ENCODE measurements at places on chromosomes 1 and 21. TPM values are rescaled to one million over a fixed set of nuclear protein-coding genes. Genes with fewer than 3 reads are reported as not detected.

The LY9 gene
- not detected for total RNA-seq

The MCL1 gene
- 180 TPM for total RNA-seq

The MRPL55 gene
- 77.5 TPM for total RNA-seq

The NUAK2 gene
- 15.1 TPM for total RNA-seq

The OR10J5 gene
- not detected for total RNA-seq

The TNFRSF25 gene
- 34.3 TPM for total RNA-seq

The ITSN1 gene
- total RNA-seq: 37.7 TPM

The SERPINC1 gene
- not detected for total RNA-seq

The COL16A1 gene
- 125 TPM for total RNA-seq

The ERO1B gene
- 2.3 TPM for total RNA-seq

The TSPEAR gene
- total RNA-seq: not detected

The DENND2D gene
- 13.3 TPM for total RNA-seq

Data from foreskin keratinocyte (primary cell).